ENCODE measurements at places on chromosomes 3 and 15.

- DNase-seq = no peak
These were observed 79.2 kb downstream of the EFL1 start for GRCh38 chr15:82183121-82184031.

DNA sequence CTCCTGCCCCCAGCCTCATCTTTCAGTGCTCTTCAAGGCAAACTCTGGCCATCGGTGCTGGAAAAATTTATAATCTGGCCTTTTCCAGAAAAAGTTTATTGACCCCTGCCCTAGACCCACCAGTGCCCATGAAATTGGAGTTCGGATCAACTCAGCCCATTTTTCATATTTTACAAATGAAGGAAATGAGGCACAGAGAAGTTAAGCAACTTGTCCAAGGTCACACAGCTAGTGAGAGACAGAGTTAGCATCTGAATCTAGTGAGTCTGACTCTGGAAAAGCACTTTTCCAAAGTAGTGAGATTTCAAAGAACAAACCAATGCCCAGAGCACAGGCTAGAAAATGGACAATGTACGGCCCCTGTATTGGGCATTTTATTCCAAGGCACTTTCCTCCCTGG lies 69.4 kb upstream of the TLE3 start:
- DNase-seq = no peak

- DNase-seq = no peak
These were observed 297.9 kb downstream of the FHIT start for GRCh38 chr3:60953351-60953750.

GRCh38 chr3:156483426-156483825 lies 71.5 kb downstream of the SSR3 start:
- no peak for DNase-seq

DNA sequence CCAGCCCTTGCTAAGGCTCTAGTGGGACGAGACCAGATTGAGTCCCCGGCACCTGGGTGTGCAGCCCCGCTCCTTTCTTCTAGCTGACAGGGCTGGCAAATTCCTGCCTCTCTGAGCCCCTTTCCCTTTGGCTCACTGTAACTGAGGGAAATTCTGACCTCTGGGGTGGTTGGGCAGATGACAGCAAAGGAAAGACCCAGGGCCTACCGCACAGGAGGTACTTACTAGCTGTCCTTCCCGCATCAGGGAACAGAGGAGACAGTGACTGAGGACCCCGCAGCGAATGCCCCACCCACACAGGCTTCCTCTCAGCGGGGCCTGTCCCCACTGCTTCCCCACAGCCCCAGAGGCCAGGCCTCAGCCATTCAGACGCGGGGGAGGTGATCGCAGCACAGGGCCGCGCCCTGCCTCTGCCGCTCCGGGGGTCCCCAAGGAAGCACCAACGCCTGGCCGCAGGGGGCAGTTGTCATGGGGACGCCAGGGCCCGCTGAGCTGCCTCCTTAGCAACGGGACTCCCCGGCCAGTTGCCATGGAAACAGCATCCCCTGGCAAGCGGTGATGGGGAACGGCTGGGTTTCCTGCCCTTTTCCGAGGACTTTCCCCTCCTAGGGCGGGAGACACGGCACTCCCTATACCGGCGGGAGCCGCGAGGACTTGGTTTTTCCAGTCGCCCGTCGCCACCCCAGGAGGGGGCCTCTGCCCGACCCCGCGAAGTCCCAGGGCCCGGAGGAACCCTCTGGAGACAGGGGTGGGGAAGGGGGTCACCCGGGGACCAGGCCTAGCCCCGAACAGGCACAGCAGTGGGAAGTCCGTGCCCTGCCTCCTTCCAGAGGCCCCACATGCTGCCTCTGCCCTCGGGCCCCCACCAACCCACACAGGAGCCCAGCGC lies 50.1 kb downstream of the HCN4 start:
- DNase-seq = no peak

- DNase-seq = no peak
These were observed 640 bp downstream of the POPDC2 start for GRCh38 chr3:119659606-119660291.

GRCh38 chr15:73336756-73337155 lies 32.0 kb downstream of the HCN4 start:
- DNase-seq = no peak

DNA sequence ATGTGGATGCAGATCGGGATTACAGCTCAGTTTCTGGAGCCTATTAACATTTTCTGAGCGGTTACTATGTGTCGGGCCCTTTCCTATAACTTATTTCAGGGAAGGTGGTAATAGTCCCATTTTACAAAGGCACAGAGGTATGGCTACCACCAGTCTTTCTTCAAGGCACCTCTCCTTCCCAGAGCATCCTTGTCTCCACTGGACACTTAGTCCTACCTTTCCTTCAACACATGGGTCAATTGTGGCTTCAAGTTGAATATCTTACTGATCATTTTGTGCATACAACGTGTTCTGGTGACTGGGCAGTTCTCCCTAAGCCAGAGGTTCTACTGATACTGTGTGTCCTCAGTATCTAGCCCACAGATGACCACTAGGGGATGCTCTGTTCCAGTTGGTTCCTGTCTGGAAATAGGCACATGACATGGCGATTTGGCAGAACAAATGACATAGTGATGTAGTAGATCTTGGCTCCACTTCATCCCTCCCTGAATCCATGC lies 60.7 kb upstream of the CMTM8 start:
- DNase-seq = peak; percentile 8

DNA sequence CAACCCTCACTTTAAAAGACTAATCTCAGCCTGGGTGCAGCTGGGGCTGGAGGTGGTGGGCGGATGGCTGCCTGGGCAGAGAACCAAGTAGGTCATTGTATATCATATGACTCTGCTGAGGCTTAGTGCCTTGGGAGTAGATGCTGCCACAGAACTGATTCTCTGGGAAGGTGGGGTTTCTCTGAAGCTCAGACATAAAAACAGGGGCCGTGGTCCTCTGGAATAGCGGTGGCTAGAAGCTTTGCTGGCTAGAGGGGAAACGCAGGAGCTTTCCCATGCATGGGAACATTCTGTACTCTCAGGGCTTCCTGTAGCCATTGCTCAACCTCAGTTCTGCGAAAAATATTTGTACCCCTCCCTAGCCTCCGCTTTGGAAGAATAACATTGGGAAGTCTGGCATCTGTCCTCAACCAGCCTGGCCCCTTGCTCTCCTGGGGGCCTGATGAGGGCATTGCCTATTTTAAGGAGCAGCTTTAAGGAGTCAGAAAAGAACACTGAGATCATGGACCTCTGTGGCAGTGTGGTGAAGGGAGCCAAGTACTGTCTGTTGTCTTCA lies 14.7 kb downstream of the TIMP4 start:
- DNase-seq = no peak

DNA sequence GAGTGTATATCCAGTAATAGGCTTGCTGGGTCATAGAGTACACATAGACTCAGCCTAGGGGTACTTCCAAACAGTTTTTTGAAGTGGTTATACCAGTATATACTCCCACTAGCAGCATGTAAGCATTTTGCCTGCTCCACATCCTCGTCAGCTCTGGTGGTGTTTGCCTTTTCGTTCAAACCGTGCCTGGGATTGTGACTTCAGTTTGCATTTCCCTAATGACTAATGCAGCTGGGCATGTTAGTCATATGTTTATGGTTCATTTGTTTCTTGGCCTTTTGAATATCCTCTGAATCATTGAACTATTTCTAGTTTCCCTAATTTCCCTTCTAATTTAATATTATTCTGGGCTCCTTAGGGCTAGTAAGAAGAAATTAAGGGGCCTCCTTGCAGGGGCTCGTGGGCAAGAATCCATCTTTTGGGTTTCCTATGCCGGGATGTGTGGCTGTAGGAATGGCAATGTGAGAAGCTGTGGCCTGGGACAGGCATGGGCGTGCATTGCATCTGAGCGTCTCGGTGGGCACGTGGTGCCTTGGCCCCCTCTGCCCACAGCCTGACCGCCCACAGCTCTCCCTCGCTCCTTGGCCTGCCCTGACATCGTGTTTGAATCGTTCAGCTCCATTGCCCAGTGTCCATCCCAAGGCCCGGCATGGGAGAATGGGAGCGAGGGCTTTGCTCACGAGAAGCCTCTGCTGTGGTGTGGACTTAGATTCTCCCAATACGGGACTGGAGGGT lies 26.4 kb downstream of the FAH start:
- DNase-seq = no peak

- DNase-seq = no peak
These were observed 2.0 kb downstream of the PPM1M start for GRCh38 chr3:52247409-52248164.

GRCh38 chr3:29409409-29409808 lies 128.5 kb downstream of the RBMS3 start:
- no peak for DNase-seq

DNA sequence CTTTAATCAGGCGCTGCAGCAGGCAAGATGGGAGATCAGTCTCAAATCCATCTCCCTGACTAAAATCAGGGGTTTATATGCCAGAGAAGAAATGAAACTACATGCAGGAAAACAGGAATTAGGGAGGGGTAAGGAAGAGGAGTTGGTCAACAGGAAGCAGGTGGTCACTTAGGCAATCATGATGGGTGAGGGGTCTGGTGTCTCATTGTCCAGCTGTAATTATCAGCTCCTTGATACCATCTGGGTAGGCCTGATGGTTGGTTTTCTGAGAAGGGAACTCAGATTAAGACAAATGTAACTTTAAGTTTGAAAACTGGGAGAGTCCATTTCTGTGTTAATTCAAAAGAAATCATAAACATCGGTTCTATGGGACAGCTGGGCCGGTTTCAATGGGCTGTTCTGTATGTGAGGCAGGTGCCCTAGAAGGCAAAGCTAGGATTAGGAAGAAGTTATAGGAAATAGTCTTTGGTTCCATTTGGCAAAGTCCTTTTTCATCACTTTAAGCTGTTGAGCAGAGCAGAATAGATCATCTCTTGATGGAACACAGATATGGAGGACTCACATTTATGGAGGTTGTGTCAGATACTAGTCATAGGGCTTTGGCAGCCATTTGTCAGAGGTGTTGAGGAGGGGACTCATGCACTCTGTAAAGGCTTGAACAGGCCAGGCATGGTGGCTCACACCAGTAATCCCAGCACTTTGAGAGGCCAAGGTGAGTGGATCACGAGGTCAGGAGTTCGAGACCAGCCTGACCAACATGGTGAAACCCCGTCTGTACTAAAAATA lies 149.4 kb downstream of the VGLL4 start:
- no peak for DNase-seq

GRCh38 chr3:103614719-103615118 lies 1179.9 kb downstream of the ZPLD1 start:
- no peak for DNase-seq

DNA sequence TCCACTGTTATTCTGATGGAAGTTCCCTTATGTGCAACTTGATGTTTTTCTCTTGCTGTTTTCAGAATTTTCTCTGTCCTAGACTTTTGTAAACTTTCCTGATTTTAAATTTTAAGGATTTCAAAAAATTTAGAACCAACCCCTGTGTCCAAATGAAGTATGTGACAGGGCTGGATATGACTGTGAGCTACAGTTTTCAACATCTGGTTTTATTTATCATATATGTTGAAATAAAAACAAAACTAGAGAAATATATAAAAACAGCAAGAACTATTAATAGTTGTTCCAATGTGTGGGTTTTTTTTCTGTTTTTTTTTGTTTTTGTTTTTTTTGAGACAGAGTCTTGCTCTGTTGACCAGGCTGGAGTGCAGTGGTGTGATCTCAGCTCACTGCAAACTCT lies 47.4 kb upstream of the PSMD6 start:
- DNase-seq = no peak

GRCh38 chr3:198079771-198080520 lies 119.9 kb downstream of the LMLN start:
- peak; percentile 22 for DNase-seq

- no peak for DNase-seq
These were observed 28.8 kb upstream of the TRIM59 start for GRCh38 chr3:160478338-160478737.

DNA sequence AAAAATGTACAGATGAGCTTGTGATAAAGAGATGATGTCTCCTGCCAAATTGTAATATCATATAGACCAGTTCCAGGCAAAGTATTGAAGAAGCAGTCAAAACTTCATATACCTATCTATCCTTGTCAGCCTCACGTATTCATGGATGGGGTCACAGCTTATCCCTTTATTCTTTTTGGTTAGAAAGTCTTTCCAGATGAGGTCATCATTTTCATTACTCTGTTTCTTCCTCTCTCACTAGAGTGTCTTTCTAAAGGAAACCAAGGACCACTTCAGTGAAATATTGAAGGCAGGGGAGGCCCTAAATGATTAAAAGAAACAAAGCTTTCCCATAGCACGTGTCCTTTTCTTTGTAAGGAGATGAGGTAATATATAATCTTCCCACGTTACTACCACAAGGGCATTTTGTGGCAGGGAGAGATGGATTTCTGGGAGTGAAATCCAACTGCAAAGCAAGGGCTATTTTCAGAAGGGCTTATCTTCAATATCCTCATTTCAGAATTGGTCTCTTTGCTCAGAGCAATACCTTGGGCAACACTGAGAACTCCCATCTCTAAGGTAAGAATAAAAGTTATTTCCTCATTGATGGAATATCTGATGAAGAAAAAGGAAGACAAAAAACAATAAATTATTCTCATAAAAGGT lies 260.2 kb downstream of the TIGIT start:
- no peak for DNase-seq

DNA sequence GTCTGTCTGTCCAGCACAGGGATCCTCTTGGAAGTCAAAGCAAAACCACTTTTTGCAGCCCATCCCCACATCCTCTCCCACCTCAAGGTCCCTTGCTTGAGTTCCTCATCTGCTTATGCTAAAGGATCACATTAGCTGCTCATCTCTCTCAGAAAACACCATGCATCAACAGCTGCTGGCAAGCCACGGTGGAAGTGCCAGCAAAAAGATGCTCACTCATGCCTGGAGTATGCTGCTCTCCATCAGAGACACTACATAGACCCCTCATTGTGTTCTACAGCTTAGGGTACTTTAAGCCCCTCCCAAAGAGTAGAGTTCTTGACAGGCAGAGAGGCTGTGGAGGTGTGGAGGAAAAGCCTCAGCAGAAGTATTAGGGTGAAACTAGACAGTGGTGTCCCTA lies 94.6 kb upstream of the COL8A1 start:
- no peak for DNase-seq

DNA sequence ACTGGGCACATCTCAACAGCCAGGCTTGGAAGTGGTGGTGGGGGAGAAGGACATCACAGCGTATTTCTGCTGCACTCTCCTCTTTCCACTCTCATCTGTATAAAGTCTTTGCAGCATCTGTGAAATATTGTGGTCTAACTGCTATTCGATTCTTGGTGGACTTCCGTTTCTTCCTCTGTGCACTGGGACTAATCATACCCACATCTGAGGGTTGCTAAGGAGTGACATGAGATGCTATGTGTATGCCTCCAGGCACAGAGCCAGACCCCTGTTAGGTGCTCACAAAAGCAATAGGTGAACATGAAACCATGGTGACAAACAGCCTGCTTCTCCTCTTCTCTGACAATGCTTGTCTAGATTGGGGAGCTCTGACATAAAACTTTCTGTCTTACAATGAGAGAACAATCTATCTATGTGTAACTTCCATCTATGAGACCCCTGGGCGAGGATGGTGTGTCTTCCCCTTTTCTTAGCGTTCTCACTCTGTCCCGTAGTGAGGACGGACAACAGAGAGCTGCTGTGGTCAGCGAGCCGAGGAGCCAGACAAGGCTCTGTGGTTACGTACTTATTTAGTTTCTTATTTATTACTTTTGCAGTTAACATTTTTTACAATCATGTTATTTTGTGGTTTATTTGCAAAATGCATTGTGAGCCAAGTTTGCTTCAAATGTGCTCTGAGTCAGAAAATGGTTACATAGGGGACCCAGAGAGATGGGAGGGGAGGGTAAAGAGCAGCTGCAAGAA lies 196.7 kb upstream of the TPRG1 start:
- DNase-seq = no peak

Data from activated T-helper 1 cell treated with Interleukin-2 at 50 U/mL for 16 hours (primary cell).